ENCODE measurements at places on chromosomes 11 and 22.

- no peak for DNase-seq
Observed at GRCh38 chr11:126607776-126608541, 252.5 kb downstream of the ST3GAL4 start.

DNA sequence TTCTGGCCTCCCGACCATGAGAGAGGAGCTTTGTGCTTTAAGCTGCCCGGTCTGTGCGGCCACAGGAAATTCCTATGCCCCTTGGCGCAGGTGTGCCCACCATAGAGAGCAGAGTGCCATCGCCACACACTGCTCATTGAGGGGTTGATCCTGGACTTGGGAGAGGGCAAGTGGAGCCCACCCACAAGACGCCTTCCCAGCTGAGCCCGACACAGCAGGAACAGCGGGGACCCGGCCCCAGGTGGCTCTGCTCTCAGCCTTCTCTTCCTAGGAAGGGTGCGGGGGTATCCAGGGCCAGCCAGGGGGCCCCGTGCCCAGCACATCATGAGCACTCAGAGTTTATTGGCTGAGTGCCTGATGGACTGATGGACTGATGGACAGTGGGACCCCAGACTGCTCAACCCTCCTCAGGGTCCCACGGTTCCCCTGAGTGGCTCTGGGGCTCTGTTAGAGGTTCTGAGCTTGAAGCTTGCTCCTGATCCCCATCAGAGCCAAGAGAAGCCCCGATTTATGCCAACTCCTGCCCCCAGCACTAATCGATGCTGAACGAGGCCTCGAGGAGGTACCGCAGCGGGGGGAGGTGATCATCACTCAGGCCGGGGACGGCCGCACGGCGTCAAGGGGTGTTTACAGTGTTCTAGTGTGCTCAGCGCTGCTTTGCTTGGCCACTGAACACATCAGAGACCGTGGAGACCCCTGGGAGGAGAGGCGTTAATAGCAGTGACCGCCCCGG, 13.5 kb upstream of the MRGPRD start:
- no peak for DNase-seq

DNA sequence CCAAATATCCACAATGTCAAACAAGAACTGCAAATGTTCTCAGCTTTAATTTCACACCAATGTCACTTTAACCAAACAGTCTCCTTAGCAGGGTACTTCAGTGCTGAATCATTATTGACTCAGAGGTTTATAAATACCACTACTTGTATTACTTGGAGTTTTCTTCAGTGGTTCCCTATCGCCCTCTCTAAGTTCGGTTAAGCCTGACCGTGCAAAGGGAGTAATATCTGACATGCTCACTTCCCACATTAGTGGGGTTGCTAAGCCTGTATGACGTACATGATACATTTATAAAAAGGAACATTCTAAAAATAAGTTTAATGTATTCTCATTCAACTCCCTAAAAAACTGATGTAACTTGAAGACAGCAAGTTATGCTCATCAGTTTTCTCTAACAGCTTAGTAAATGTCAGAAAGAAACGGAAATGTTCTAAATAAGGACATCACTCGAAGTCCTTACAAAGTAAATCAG, 93.1 kb upstream of the ZC3H12C start:
- DNase-seq, result no peak

DNA sequence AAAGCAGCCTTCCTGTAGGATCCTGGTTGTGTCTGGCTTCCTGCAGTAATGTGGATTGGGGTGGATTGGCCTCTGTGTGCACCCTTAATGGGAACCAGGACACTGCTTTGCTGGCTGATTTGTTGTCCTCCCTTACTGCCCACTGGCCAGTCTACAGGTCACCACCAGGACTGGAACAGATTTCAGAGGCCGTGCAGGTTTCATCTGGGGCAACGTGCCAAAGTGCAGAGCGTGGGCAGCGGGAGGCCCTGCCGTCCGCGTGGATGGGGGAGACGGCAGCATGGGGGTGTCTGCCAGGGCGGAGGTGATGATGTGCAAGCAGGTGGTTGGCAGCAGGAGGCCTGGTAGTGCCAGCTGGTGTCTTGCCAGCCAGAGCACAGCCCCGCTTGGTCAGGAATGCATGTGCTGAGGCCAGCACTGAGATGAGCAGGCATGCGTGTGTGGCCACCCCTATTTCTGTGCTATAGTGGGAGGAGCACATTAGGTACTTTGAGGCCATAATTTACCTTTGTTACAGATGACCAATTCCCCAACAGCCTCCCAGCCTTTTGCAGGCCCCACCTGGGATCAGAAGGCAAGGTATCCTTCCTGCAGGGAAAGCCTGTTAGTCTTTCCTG, 24.3 kb downstream of the BCR start:
- DNase-seq, result no peak
